Bone marrow (tissue), 2 donors: ENCODE measurements at places on chromosomes 12 and 14.

GRCh38 chr12:101490286-101490920 lies 15.3 kb downstream of the SPIC start:
- DNase-seq = no peak

- DNase-seq = no peak
Measured at GRCh38 chr12:96093543-96094196, 58.3 kb upstream of the LTA4H start.

DNA sequence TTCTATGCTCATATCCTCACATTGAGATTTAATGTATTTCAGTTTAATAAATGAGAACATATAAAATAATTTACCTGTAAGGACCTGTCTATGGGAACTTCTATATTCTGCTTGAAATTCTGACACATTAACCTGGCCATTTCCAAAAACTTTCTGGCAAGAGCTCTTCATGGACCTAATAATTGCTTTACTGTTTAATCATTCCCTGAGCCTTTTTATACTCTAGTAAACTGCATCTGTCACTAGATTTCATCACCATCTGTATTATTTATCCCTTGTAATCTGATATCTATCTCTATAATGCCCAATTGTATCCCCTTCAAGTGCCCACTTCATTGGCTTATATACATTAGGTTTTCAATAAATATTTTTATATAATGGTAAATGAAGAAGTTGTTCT lies 327.7 kb downstream of the RAD51B start:
- DNase-seq = no peak

DNA sequence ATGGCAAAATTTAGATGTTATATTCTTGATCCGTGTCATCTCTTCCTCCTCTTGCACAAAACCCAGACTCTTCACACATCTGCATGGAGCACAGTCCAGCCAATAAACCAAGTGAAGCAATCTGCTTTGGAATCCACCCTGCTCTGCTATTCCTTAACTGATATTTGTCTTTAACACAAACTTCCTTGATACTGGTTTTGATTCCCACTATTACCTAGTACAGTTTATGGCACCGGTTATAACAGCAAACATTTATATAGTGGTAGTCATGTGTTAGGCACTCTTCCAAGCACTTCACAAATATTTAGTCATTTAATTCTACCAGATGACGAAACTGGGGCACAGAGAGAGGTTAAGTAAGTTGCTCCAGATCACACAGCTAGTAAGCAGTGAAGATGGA lies 12.5 kb downstream of the STYK1 start:
- no peak for DNase-seq

DNA sequence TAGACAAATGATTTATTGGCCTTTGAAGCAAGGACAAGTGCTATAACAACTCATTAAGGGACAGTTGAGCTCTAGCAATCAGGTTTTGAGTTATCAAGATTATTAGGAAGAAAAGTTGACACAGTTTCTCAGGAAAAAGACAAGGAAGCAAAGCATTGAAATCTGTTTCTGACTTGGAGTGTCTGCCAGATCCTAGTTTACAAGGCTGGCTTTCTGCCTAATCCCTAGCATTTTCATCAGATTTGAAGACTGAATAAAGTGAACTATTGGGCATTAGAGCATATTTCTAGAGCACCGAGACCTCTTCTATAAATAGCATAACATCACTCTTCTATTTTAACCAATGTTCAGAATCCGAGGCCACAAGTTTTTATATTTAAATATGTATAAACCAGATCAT lies 7.0 kb downstream of the SYT1 start:
- DNase-seq = no peak

- DNase-seq = no peak
Measured at GRCh38 chr12:106711316-106711715, 63.2 kb upstream of the RIC8B start.

DNA sequence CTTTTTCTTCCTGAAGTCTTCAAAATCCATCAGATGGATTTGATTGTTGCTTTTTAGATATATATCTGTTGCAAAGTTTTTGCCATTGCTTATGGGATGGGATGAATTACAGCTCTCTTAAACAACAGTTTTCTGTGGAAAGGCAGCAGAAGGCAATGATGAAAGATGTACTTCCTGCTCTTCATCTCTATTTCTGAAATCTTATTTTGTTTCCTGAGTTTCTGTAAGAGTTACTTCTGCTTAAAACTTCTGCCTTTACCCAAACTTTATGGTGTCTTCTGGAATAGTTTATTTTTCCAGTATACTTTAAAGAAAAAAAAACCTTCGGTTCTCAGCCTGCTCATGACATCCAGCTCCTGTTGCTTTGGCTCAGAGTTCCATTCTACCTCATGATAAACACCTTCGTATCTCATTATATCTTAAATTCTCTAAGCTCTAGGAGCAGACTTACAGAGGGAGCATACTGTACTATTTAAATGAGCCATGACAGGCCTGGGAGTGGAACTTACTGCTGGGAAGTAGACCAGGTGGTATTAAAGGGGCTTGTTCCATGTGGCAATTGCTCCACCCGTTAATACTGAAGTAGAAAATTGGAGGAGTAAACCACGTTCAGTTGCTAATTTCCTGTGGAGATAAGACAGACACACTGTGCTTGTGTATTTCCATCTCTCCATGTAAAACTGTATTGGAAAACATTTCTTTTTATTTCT lies 288.4 kb downstream of the FBXL14 start:
- peak; percentile 9 for DNase-seq

DNA sequence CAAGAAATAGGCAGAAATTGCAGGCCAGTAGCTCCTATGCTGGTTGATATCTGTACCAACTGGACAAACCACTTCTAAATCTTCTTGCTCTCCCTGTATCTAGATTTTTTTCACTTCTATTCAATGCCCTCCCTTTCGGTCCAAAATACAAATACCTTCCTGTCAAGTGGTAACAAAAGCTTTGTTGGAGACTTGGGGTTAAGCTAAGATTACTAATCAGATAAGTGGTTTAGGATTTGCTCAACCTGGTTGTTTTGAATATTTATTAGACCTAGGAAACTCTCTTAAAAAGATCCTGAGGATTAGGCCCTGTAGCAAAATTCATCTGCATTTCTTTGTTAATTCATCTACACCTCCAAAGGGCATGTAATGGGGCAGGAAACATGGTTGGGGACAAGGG lies 410.1 kb downstream of the NAV3 start:
- DNase-seq = no peak

DNA sequence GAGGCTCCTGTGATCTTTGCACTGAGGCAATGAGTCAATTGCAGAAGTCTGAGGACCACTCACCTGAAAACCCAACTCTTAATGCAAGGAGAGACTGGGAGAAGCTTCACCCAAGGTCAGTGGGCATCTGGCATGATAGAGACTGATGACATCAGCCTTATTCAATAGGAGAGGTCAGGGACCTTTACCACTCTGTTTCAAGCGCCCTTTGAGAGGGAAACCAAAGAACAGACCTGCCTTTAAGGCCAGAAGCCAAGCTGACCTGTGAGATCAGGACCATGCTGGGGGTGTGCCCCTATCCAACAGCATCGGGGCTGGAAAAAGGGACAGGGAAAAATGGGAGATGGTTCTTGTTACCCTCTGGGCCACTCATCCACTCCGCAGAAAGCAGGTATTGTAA lies 83.3 kb upstream of the FOXN3 start:
- DNase-seq = no peak

GRCh38 chr14:66085224-66085623 lies 400.9 kb upstream of the CCDC196 start:
- no peak for DNase-seq

DNA sequence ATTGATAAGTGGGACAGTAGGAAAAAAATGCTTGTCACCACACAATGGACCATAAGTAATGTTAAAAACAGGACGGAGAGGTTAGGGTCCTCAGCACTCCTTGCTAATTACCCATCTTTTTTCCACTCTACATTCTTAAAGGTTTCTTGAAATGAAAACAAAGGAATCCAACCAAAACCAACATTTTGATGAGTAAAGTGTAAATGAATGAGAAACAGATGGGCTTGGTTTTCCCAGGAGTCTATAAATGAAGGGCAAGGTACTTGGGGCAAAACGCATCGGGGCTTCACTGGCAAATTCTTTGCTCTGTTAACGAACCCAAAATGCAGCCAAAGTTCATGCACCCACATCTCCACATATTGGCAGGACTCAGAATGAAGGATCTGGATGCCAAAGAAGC lies 129.2 kb upstream of the BMP4 start:
- DNase-seq = no peak

DNA sequence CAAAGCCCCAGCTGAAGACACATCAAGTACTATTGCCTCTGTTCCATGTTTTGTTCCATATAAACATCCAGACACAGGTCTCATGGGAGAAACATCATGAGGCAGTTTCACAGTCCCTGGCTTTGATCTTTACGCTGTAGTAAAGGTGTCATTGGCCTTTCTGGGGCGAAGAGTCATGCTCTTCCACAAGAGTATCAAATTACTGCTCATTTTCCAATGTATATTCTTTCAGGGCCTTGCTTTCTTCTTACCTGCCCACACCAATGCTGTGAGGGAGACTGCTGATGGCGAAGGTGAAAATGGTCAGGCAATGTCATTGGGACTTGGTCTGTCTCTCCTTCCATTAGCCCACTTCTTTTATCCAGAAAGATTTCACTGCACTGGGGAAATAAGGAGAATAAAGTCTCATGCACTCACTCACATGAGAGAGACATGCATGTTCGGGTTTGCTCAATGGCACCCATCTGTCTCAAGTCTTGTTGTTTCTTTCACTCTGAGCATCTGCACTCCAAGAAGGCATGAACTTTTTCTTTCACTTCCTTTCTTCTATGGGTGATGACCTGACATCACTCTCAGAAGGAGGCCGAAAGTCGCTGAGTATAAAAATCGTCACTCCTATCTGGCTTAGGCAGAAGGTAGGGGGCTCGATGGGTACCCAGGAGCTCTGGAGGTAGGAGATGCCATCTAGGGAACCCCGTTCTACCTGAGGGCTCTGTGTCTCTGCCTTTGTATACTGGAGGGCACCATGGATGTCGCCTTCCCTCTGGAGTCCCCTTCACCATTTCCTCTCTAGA lies 1.3 kb upstream of the JDP2 start:
- no peak for DNase-seq

- DNase-seq = peak; percentile 57
Measured at GRCh38 chr14:68598621-68599447, 194.0 kb downstream of the ZFP36L1 start.

GRCh38 chr14:69285661-69286255 lies 25.8 kb downstream of the GALNT16 start:
- DNase-seq = no peak

DNA sequence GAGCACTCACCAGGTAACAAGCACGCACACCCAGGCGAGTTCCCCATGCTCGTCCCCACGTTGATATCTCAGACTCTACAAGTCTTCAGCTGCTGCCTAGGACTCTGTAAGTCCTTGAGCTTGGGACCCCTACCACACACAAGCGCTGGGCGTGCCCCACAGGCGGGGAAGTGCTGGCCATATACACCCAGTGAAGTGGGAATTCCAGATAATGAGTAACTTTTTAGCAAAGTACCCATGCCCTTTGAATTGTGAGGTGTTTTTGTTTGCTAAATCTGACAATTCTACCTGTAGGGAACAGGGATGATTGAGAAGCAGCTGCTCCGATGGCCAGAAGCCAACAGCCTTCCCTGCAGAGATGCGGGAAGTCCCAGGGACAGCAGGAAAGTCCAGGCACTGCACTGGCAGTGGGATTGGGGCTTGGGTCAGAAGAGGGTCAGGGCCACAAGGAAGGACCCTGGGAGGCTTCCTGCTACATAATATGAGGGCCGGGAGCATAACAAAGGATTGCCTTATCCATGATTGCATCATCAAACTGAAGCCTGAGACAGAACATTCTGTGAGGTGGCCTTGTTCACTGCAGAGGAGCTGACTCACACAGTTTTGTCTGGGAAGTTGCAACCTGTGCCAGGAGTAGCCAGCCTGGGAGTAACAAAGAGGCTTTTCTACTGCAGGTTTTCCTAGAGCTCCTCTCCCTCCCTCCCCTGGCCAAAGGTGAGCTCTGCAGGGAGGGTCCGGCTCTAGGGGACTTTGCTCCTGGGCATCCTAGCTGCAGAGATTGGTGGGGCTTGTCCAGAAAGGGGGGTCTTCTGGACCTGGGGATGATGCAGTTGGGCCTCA lies 13.2 kb upstream of the SERPINA3 start:
- no peak for DNase-seq

DNA sequence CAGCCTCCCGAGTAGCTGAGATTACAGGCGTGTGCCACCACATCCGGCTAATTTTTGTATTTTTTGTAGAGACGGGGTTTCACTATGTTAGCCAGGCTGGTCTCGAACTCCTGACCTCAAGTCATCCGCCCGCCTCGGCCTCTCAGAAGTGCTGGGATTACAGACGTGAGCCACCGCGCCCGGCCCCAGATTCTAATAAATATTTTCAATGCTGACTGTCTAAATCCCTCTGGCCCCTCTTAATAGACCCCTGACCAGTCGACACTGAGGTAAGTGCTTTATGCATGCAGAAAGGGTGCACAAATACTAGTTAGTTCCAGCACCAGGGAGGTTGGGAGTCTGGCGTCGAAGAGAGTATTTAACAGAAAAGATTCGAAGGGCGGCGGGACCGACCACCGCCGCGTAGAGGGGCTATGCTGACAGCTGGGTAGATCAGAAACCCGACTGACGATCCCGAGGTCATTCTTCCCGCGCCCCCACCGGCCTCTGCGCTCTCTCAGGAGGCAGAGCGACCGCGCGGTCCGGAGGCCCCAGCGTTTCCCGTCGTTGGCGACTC lies 1.1 kb upstream of the SPATS2 start:
- no peak for DNase-seq
